Stimulated activated naive CD8-positive, alpha-beta T cell treated with anti-CD3 and anti-CD28 coated beads, Interleukin-15, amount 100 ng/mL, for 72 hours (primary cell): ENCODE measurements at places on chromosomes 5 and 9.
A peak's percentile ranks its signal among the peaks of the same experiment; 100 is the strongest.

- no peak for DNase-seq
Observed at GRCh38 chr5:13248253-13248652, 696.2 kb downstream of the DNAH5 start.

GRCh38 chr9:27181381-27181780, 72.4 kb downstream of the TEK start:
- no peak for DNase-seq

- DNase-seq, result no peak
Observed at GRCh38 chr5:124664287-124664686, 82.2 kb downstream of the ZNF608 start.

DNA sequence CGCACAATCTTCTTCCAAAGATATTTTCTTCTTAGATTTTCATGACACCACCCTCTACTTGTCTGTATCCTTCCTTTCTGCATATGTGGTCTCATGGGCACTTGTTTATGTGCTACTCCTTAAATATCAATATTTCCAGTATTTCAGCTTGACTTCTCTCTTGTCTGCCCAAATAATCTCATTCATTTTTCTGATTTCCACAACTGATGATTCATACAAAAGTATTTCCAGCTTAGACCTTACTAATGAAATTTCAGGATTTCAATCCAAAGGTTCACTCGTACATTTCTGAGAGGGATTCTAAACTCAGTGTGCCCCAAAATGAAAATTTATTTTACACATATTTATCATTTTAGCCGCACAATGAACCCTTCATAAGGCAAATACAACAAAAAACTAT, 928.9 kb upstream of the C9orf72 start:
- DNase-seq, result no peak

DNA sequence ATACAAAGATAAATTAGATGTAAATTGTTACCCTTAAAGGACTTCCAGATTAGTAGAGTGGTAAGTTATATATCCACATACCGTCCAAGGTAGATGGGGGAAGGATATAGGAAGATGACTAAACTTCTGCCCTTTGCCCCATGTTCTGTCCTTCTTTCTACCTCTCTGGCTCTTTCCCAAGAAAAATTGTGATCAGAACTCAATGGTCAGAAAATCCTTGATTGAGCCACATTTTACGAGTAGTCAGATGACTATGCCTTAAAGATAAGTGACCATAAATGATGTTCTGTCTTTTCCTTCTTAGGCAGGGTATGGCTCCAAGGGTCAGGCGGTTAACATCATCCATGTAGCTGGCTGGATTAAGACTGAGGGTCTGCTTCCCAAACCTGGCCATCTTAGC, 4.4 kb downstream of the FRRS1L start:
- no peak for DNase-seq

DNA sequence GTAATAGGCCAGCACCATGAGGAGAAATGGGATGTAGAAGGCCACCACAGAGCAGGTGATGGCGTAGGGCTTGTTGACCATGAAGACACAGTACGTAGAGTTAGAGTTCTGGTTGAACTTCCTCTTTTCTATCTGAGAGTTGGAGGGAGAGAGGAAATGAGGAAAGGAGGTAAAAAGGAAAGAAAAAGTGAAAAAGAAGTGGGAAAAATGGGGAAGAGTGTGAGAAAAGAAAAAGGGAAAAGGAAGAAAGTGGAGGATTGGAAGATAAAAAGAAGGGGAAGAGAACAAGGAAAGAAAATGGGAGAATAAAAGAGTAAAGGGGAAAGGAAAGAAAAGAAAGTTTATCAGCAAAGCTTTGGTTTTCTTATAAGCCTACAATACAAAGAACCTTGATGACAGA, 126.1 kb downstream of the FBXO38 start:
- DNase-seq, result no peak

- no peak for DNase-seq
Observed at GRCh38 chr5:91137647-91138046, 245.5 kb downstream of the ARRDC3 start.

DNA sequence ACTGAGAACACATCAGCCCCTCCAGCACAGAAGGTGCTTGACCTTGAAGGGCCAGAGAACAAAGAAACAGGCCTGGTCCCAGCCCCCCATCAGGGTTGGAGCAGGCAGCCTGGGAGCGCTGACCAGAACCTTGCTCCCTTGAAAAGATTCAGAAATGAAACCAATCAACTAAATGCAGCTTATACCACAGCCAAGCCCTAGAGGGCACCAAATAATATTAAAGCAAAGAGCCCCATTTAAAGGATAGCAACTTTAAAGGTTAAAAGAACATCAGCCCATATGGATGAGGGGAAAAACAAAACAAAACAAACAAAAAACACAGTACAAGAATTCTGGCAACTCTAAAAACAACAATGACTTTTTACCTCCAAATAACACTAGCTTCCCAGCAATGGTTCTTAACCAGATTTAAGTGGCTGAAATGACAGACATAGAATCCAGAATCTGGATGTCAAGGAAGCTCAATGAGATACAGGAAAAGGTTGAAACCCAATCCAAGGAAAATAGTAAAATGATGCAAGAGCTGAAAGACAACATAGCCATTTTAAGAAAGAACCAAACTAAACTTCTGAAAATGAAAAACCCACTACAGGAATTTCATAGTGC, 471.9 kb downstream of the MTRR start:
- no peak for DNase-seq

DNA sequence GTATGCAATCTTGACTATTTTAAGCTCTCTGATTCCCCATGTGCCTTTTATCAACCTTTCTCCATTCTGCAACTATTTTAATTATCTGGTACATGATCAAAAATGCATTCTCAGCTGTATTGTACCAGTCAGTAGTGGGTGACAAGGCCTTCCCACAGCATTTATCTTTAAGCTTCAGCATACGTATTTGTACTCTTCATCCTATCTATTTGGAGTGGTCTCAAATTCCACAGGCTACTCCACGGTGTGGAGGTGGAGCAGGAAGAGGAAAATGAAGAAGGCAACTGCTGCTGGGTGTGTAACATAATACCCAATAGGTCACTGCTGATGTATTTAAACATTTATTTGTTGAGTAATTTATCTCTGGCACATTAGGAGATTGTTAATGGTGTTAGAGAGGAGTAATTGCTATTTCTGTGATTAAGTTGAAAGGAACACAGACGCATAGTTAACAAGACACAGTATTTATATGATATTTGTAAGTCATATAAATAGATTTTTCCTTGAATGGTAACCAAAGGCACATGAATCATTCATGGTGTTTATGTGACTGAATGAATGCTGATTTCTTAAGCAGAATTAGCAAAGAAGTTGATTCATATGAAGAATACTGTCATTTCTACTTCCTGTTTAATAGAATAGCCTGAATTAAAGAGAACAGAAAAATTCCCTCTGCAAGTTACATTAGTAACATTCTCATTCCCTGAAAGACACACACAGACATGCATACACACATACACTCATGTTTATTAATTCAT, 153.8 kb upstream of the NR3C1 start:
- DNase-seq, result no peak

GRCh38 chr9:5994493-5994892, 20.9 kb downstream of the RANBP6 start:
- no peak for DNase-seq

- no peak for DNase-seq
Observed at GRCh38 chr5:149421834-149422233, 42.7 kb upstream of the IL17B start.

- no peak for DNase-seq
Observed at GRCh38 chr9:135951889-135952663, 9.1 kb downstream of the UBAC1 start.

DNA sequence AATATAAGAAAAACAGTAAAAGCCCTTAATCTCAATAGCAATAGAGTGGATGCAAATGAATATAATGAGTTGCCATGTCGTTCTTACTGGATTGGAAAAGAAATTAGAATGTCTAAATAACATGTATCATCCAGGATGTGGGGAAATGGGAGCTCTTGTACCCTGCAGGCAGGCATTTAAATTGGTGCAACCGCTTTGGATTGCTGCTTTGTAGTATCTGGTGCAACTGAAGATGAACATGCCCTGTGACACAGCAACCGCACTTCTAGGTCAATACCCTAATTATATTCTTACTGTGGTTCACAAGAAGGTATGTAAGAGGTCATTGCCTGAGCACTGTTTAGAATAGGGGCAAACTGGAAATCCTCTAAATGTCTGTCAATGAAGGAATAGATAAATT, 18.9 kb downstream of the MRPS30 start:
- DNase-seq, result no peak

- no peak for DNase-seq
Observed at GRCh38 chr5:80324912-80325311, 5.1 kb downstream of the SPZ1 start.

- DNase-seq, result no peak
Observed at GRCh38 chr9:116943970-116944369, 256.9 kb downstream of the TRIM32 start.

DNA sequence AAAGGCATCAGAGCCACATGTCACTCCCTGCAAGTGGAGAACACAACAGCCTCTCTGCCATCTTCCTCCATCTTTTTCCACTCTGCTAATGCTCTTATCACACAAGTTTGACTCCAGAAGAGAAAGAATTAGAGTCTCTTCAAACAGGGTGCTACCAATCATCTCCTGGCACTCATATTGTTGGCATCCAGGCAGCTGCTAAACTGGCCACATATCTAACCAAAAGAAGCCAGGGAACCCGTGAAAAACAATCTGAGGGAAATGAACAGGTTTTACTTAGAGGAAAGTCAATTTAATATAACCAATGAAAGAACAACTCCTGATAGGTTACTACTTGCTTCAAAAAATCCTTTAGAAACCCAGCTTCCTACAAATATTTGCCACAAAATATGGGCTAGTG, 117.2 kb downstream of the SLC25A46 start:
- no peak for DNase-seq

DNA sequence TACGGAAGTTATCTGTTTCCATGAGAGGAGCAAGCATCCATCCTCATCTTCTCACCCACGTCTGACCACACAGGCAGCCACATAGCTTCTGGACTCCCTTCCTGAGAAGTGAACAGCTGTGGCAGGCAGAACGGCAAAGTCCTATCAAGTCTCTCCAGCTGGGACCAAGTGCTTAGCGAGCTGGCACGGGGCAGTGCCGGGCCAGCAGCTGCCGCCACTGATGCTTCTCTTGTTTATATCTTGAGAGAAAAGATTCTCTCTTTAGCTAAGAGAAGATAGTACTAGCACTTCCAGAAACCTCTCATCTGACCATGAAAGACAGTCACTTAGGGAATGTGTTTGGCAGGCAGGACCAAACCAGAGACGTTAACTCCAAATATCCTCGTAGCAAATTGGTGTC, 37.2 kb downstream of the PLAC8L1 start:
- DNase-seq, result no peak

GRCh38 chr9:130897848-130898551, 1.4 kb upstream of the QRFP start:
- DNase-seq, result no peak

GRCh38 chr5:84383816-84384603, 670 bp downstream of the EDIL3 start:
- DNase-seq, result no peak

DNA sequence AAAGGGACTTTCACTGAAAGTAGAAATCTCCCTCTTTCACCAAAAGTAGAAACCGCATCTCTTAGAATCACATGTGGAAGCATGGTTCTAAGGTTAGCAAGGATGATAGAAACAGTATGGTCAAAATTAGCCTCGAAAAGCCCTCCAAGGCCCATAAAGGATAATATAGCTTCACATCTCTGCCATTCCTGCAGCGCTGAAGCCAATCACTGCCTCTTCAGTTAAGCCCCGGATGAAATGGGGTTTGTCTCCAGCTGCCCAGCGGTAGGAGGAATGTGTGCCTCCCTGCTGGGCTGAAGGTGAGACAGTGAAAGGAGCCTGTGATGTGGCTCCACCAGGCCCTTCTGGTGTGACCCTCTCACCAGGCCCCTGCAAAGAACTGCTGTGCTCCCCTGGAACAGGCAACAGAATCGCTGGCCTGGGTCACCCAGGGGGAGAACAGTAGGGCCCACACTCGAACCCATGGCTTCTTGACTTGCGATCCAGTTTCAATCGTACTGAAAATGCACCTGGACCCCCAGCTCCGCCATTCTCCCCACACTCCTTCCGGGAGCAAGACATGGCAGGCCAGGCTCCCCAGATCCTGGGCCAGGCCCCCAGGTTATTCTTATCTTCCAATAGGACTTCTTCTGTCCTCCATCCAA, 47.2 kb downstream of the CAMK2A start:
- no peak for DNase-seq

GRCh38 chr9:133788045-133788818, 50.1 kb upstream of the SARDH start:
- no peak for DNase-seq

GRCh38 chr9:38700695-38701094, 19.2 kb downstream of the FAM240B start:
- no peak for DNase-seq

DNA sequence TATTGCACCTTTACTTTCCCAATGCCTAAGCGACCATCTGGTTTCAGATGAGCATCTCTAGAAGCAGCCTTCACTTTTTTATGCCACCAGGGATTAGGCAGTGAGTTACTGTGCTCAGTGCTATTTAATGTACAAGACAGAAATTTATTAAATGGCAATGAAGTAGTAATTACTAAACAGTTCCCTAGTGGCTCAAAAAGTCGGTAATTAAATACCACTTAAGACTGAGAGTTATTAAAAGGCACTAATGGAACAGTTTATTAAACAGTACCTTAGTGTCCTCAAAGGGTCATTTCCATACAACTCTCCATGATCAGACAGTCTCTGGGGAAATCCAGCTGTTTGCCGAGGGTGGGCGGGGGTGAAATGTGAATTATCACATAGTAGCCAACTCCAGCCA, 42.3 kb downstream of the LHFPL2 start:
- no peak for DNase-seq

- no peak for DNase-seq
Observed at GRCh38 chr5:81817086-81817485, 66.2 kb upstream of the SSBP2 start.

- no peak for DNase-seq
Observed at GRCh38 chr9:135223831-135224230, 136.4 kb downstream of the OLFM1 start.

DNA sequence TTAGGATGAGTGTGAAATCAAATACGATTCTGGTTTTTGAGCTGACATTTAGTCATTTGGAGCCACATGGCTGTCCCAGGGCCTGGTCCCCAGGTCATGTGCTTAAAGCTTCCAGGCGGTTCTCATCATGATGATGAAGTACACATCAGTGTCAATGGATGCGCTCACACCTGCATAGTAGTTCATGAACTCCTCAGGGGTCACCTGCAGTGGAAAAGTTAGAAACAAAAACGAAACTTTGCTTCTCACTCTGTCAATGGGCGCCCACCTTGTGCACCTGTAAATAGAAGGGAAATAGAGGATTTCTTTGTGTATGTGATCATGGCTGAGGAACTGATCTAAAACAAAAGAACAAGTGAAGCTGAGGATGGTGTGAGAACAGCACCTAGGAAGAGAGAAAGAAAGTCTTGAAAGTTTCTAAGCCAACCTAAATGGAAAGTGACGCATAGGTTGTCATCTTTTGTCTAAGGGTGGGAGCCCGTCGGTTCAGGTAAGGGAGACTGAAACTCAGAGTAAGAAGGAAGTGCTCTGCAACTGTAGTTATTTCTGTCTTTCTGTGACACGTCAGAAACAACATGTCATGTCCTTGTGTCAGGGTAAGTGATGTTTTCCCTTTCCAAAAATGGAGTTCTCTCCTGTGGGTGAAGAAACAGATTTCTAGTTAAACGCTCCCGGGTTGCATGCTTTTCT, 33.8 kb downstream of the CAPSL start:
- DNase-seq, result peak; percentile 67

GRCh38 chr5:34410411-34411139, 245.6 kb upstream of the RAI14 start:
- DNase-seq, result no peak

- no peak for DNase-seq
Observed at GRCh38 chr9:16500386-16500785, 370.1 kb downstream of the BNC2 start.

- no peak for DNase-seq
Observed at GRCh38 chr9:112443200-112443599, 43.4 kb upstream of the KIAA1958 start.
